ENCODE measurements at places on chromosomes 16 and 17.

DNA sequence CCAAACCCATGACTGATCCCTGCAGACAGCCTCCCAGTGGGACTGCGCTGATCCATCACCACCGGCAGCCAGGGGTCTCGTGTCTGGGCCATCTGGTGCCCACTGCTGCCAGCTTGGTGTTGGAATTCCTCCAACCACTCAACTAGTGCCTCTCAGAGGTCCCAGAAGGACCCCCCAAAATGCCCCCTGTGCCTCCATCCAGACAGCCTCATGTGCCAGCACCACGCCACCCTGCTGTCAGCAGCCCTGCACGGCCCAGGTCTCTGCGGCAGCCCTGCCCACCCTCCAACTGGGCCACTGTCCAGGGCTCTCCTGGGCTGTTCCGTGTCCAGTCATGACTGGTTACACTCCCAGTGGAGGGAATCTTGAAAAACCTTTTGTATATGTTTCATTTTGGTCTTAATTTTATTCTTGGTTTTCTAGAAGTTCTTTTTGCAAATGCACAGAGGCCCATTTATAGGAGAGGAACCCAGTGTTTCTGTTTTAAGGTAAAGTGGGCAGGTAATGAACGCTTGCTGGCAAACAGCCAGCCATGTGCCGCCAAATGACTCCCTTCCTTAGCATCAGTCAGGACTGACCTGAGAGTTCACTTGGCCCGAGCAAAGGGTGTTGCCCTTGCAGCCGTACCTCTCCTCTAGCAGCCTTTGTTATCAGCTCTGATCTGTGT is 34.6 kb downstream of the GRIN2C start:
- DNase-seq, result no peak

GRCh38 chr16:75026892-75027391 is 28.1 kb downstream of the ZNRF1 start:
- no peak for DNase-seq

DNA sequence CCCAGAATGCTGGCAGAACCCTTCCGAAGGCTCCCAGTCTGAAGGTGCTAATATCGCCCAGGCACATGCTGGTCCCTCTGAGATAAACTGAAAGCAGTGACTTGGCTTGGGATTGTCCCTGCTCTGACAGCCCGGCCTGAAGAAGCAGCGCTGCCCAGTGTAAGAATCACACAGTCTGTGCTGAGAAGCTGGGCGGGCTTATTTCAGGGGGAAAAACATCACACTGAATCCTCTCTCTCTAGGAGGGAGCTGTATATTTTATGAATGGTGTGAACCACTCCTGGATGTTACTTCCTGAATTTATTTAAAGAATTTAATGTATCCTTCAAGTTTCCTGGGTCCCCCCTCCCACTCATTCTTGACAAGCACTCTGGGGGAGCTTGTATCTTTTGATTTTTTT is 36.3 kb downstream of the GAS7 start:
- no peak for DNase-seq

- DNase-seq, result no peak
Measured at GRCh38 chr16:46736695-46737094, 11.4 kb downstream of the MYLK3 start.

- DNase-seq, result peak; percentile 49
Measured at GRCh38 chr16:85448557-85449190, 164.4 kb upstream of the GSE1 start.

DNA sequence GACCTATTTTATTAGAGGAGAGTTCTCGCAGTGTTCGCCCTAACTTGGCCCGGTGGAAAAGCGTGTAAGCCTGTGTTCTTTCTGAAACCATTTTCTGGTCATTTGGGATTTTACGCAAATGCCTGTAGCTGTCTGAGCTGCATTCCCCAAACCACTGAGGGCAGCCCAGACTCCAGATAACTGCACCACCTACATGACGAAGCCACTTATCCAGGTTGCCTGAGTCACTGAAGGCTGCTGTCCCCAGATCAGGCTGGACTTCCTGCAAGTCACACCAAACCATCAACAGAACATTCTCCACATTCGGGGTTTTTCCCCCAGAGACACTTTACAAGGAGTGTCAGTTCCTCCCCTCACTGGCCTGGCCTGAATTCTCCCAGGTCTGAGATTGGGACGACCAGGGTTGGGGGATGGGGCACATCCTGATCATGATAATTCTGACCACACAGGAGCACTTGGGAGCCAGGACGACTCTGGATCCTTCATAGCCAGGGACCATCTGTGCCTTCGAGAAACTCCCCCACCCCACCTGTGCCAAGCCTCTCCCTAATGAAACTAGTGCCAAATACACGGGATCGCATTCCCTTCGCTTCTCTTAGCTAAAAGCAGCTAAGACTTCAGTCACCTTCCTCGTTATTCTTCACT is 2.3 kb downstream of the RPRML start:
- DNase-seq, result no peak

DNA sequence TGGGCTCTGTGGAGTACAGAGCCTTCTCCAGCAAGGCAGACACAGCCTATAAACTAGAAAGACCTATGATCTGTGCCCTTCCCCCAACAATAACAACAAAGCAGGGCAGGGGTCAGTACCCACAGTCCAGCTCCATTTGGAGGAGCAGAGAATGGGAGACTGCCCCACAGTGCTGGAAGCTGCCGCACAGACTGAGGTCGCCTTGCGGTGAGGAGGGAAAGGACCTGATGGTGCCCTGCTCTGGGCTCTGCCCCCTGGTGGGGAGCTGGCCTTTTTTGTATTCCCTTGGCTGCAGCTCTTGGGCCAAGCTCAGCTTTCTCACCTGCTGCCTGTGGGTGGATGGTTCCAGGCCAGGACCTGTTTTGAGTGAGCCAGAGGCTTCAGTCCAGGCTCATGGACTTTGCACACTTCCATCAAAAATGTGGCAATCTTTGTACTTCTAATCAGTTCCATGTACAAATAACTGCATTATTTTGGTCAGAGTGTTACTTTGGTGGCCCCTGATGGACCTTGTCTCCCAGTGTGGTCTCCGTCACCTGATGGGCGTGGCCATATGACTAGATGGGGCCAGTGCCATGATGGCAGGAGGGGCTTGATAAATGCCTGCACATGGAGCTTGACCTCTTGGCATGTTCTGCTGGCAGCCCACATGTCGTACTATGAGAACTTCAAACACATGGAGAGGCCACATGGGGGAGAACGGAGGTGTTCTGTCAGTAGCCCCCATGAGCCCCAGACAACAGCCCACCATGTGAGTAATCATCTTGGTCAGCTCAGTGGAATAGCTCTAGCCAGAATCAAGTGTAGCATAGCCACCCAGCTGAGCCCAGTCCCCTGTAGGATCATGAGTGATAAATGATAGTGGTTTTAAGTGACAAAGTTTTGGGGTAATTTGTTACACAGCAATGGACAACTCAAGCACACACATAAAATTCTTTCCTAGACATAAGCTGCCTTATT is 24.2 kb downstream of the B9D1 start:
- peak; percentile 44 for DNase-seq

DNA sequence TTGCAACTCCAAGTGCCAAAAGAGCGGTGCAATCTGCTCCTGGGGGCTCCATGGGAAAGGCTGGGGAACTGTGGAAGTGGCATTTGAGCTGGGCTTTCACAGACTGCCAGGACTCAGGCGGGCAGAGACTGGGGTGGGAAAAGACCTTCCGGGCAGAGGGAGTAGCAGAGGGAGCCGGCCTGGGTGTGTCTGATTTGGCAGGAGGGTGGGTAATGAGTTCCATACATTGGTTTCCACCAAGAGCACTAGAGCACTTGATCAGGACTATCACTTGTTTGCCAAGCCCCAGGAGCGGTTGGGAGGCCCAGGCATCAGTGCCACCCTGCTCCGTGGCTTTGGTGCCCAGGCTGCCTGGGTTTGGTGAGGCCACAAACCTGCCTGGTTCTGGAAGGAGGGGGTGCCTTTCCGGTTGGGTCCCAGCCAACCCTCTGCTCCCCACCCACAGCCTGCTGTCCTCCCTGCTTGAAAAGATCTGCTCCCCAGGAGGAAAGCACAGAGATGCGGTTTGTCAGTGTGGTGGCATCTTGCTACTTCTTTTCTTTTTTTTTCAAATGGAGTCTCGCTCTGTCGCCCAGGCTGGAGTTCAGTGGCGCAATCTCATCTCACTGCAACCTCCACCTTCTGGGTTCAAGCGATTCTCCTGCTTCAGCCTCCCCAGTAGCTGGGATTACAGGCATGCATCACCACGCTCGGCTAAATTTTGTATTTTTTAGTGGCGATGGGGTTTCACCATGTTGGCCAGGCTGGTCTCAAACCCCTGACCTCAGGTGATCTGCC is 3.5 kb upstream of the TRIM47 start:
- no peak for DNase-seq

Data from activated effector memory CD4-positive, alpha-beta T cell treated with Interleukin-2 at 50 U/mL for 16 hours (primary cell).